ENCODE measurements at places on chromosomes 1 and 21.

DNA sequence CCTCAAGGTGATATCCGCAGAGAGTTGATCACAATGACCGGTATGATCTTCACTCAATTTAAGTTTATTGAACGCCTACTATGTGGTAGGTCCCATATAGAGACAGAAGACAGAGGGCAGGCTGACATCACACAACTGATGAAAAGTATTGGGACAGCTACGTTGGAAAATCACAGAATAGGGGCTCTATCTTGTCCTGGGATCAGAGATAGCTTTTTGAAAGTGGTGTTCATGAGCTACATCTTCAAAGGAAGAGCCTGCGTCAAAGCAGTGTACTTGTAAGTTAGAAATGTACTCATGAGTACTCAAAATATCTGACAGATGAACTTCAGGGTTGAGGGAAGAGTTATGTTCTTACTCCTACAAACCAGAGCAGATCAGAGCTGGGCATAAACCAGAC lies 54.4 kb downstream of the GADD45A start:
- DNase-seq, result no peak

- no peak for DNase-seq
Observed at GRCh38 chr1:174134003-174134659, 25.2 kb upstream of the RABGAP1L start.

DNA sequence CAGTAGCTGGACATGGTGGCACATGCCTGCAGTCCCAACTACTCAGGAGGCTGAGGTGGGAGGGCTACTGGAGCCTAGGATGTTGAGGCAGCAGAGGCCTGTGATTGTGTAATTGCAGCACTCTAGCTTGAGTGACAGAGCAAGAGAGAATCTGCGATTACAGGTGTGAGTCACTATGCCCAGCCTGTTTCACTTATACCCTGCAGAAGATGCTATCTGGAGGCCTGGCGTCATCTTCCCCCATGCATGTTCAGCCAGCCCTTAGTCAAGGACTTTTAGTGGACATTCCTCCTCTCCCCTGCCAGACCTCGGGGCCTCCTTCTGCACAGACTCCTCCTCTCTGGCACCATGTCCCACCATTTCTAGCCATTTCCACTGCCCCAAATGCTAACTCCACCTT lies 36.3 kb upstream of the RCC2 start:
- DNase-seq, result no peak

DNA sequence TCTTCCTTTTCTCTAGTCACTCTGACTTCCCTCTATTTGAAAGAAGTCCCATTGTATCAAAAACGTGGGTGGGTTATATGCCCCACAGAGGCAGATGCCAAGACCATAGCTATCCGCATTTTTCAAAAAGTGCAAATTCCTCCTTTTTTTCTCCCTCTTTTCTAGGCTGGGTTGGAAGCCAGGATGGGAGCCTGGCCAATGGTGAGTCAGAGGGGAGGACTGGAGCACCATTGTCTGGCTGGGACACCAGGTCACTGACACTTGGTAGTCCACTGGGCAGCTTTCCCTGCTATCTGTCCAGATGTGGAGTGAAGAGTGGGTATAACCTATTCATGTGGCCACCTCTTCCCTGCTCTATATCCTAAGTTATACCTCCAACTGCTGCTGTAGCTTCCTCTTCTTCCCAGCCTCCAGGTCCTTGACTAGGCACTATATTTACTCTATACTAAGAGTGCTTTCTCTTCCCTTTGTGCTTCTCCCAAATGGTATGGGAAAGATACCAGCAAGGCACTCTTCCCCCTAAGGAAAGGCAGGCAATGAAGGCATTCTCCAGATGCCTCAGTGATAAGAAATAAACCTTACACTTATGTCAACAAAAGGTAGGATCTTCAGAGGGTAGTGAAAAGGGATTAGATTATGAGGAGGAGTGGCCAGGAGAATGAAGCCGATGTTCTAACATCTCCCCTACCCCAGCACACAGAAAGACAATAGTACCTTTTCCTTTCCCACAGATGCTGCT lies 12.9 kb downstream of the PI4KB start:
- no peak for DNase-seq

DNA sequence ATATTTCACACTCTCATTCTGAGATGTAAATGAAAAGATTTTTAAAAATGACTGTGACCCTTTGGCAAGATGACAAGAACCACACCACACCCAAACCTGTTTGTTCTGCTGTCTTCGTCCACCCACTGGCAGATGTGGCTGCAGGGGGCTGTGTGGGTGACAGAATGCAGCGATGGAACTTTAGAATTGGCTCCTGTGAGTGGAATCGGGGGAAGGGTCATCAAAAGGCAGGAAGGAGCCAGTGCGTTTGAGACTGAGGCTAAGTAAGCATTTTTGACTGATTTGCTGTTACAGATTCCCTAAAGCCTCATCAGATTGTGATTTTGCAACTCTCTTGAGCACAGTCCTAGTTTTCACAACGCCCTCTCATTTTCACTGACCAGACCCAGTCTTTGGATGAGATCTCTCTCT lies 111.2 kb upstream of the ADGRL2 start:
- no peak for DNase-seq

DNA sequence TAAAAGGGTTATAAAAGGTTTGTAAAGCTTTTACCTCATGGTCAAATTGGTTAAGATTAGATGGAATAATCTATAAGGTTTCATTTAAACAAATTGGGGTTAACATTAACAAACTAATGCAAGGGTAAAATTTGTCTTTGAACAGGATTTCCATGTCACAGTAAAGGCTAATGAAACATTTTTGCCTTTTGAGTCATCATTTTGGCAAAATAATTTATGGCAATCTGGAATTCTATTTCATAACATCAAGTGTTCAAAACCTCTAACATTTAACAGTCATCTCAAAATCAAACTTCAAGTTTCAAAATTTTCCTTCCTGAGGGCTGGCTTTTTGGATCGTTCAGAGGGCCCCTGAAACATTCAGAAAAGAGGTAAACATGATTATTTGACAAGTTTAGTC lies 6.6 kb upstream of the CD46 start:
- DNase-seq, result no peak

DNA sequence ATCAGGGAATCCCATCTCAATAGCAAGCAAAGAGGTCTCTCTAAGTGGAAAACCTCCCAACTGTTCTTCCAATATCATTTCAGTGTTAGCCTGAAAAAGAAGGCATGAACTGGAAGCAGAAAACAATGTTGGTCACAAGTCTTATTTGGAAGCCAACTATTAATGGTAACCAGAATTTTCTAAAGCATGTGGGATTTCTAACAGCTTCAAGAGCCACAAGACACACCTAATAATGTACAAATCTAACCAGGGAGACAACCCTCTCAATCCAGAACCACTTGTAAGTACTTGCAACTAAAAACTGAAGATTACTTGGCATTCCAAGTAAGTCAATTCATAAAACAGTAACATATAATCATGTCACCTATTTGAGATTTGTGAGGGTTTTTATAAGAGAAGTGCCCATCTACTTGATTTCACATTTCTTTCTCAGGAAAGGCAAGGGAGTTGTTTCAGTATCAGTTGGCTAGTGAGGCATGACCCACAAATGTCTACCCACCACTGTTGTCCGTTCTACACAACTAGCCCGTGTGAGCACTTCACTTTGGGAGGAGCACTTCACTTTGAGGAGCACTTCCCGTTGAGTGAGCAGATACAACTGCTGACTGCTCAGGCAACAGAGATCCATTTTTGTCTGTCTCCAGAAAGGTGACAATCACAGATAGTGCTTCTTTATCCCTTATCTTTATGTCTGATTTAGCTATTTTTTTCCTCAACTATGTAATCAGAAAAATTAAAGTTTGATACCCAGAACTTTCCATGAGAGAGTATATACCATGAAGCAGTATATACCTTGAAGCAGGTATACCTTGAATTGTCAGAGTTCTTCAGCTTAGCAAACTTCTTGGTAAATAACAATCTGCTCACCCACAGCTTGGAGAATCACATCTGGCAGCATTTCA lies 11.1 kb downstream of the STX6 start:
- DNase-seq, result no peak

DNA sequence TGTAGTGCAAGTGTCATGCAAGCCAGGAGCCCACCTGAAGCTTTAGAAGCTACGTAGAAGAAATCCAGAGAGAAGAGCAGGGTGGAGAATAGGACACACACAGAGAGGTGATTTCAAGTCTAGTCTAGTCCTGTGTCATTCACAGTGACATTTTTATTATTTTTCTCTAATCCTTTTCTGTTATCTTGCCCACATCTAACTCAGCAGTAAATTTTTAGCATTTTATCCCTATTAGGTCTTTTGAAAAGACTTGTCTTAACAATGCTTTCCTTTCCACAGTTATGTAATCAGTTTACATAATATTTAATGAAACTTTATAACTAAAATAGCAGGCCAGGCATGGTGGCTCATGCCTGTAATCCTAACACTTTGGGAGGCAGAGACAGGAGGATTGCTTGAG lies 198.6 kb downstream of the ADGRL2 start:
- no peak for DNase-seq

GRCh38 chr1:1627261-1627828 lies 4.6 kb upstream of the MMP23B start:
- peak; percentile 39 for DNase-seq

- DNase-seq, result peak; percentile 80
Observed at GRCh38 chr1:16073490-16074119, at the start of gene FAM131C. Gene FAM131C (minus strand): TSS chr1:16073651. CDS start chr1:16073442, 209 bp downstream.

- DNase-seq, result no peak
Observed at GRCh38 chr1:161179698-161180097, 2.4 kb upstream of the B4GALT3 start.

DNA sequence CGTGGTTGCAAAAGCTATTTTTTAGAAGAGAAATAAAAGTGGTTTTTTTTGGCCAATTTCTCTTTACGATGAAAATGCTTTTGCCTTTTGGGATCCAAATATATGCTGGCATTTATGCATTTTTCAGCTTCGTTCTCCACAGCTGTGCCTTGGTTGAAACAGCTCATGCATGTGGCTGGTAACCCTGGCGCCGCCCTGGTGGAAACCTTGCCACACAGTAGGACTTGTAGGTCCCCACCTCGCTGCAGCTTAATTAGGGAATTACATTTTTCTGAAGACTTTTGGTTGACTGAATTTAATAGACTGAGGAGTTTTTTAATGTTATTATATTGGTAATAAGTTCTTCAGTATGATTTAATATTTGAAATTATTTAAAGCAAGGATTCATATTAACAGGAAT lies 12.7 kb upstream of the PCP4 start:
- no peak for DNase-seq

DNA sequence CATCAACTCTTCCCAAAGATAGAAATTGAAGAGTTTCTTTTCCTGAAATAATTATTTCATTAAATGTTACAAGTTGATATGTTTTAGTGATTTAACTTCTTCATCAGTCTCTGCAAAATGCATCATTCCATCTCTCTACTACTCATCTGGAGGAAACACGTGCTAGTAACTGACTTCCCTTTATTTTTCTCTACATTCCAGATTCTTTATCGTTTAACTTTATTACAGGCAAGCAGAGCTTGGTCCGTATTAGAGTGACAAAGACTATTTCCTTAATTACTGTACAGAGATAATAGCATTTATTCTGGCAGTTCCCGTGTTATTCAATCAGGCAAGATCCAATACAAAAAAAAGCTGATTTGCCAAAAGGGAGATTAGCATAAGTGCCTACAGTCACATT lies 88.6 kb downstream of the TM2D1 start:
- DNase-seq, result no peak

GRCh38 chr1:201828820-201829774 lies at the start of gene IPO9:
Gene IPO9 (plus strand): TSS chr1:201829157. CDS start chr1:201829210, 53 bp downstream.
- DNase-seq, result peak; percentile 98

- DNase-seq, result no peak
Observed at GRCh38 chr1:182889997-182890396, 50.9 kb downstream of the DHX9 start.

DNA sequence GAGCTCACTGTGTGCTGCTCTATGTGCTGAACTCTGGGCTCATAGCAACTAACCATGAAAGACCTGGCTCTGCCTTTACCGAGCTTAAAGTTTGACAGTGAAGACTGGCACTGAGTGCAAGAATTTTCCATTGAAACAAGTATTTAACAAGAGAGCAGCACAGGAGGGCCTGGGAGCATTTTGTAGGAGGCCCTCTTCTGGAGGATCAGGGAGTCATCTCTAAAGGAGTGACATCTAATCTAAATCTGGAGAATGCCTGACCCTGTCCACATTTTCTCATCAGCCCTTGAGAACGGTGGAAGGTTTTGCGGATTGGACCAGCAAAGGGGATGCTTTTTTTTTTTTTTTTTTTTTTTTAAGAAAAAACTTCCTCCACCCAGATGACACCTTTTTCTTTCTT lies 150.8 kb downstream of the ROR1 start:
- no peak for DNase-seq

- DNase-seq, result no peak
Observed at GRCh38 chr1:227749225-227749624, 14.0 kb downstream of the SNAP47 start.

- DNase-seq, result no peak
Observed at GRCh38 chr1:243667591-243667990, 182.5 kb downstream of the AKT3 start.

- DNase-seq, result no peak
Observed at GRCh38 chr1:52424231-52424636, 19.8 kb downstream of the PRPF38A start.

- peak; percentile 39 for DNase-seq
Observed at GRCh38 chr1:204685236-204686006, at the start of gene LRRN2. Gene LRRN2 (minus strand): TSS chr1:204685738. CDS start chr1:204619992, 65,746 bp downstream.

DNA sequence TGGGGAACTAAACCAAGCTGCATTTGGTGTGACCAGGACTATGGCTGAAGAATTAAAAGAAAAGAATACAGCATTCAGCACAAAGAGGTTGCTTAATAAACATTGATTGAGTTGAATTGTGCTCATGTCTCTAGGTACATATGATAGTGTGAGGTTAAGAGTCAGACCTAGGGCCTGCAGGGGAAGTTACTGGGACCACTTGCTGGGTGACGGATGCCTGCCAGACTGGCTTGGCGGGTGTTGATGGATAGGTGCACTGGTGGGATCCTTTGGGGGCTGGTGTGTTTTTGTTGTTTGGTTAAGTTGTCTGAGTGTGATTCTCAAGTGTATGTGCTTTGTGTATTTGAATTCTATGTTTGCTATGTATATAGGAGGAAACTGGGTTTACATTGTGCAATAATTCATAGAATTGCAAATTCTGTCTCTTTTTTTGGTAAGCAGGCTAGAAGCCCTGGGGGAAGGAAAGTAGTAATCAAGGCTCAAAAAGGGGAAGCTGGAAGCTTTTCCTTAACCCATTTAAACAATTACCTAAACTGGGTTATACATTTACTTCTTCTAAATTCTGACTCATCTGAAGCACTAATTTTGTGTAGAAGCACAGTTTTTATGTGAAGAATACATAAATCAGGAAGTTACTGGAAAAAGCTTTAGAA lies 1.8 kb downstream of the CD101 start:
- DNase-seq, result no peak

DNA sequence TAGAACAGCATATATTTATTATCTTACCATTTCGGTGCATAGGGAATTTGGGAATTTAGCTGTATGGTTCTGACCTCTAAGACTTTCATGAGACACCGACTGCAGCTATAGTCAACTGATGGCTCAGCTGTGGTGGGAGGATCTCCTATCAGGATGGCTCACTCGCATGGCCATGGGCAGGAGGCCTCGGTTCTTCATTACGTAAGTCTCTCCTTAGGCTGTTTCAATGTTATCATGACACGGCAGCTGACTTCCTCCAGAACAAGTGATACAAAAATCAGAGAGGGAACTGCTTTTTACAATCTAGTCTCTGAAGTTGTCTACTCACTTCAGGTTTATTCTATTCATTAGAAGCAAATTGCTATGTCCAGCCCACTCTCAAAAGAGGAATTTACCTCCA lies 13.3 kb upstream of the CAPN8 start:
- DNase-seq, result no peak

- DNase-seq, result no peak
Observed at GRCh38 chr1:190320952-190321351, 156.7 kb downstream of the BRINP3 start.
